Thoracic aorta (tissue), 2 donors: ENCODE measurements at places on chromosomes 2 and 18. TPM values are rescaled to one million over a fixed set of nuclear protein-coding genes. Genes with fewer than 3 reads are reported as not detected.

DNA sequence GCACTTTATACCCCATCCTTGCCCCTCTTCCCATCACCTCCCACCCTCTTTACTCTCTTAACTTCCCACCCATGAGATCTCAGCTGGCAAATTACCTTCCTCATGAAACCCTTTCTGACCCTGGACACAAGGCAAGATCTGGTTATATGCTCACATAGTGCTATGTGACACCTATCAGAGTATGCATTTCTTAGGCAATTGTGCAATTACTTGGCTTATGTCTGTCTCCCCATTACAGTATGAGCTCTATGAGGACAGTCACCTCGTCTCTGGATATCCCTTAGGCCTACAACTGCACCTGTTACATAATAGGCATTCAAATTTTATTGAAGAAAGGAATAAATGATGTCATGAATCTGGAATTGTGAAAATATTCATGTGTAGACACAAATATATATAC, 91.4 kb downstream of the ZNF385B start:
- DNase-seq: no peak
- no peaks in the 10 kb centered on the region for H3K27me3 ChIP-seq
- no peaks in the 10 kb centered on the region for H3K36me3 ChIP-seq
- H3K27ac ChIP-seq: no peak overlapping the region

DNA sequence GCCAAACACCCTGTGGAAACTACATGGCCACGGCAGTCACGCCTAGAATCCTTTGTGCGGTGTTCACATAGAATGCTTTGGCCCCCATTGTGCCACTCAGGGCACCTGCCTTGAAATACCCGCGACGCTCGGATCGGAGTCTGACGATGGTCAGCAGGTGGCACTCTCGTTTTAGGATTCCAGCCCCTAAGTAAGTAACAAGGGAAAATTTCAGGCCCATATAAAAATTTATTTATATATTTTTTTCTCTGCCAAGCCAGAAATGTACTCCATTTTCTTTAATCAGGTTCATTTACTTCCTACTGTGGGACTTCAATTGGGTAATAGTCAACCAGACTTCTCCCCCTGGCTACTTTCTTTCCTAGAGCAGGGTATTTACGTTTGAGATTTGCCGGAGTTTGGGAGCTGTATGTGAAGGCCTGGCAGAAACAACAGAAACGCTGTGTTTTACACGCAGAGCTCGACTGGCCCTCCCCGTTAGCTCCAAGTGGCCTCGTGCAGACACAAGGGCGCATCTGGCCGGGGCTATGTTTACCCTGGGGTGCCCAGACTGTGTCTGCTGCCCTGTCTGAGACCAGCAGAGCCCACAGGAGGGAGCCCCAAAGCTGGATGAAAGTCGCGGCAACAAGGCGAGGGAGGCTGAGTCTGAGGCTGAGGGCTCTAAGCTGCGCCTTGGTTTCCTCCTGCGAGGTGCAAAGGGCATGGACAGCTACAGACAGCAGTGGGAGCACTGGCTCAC, 41.6 kb downstream of the LRRC30 start:
- no peaks in the 10 kb centered on the region for H3K36me3 ChIP-seq
- peaks cover 14% of the 10 kb centered on the region for H3K4me1 ChIP-seq
- H3K27me3 ChIP-seq: no peaks in the 10 kb centered on the region
- DNase-seq: no peak
- peak overlapping the region; percentile 53 for H3K4me3 ChIP-seq
- H3K27ac ChIP-seq: no peak overlapping the region

GRCh38 chr18:26863122-26863879, 2.2 kb downstream of the AQP4 start:
- no peaks in the 10 kb centered on the region for H3K36me3 ChIP-seq
- H3K27ac ChIP-seq: no peak overlapping the region
- H3K27me3 ChIP-seq: no peaks in the 10 kb centered on the region
- H3K4me1 ChIP-seq: no peaks in the 10 kb centered on the region

- no peaks in the 10 kb centered on the region for H3K27me3 ChIP-seq
- no peak overlapping the region for H3K4me3 ChIP-seq
- no peaks in the 10 kb centered on the region for H3K36me3 ChIP-seq
- no peak for DNase-seq
- H3K27ac ChIP-seq: no peak overlapping the region
Observed at GRCh38 chr18:68498636-68499035, 216.3 kb downstream of the TMX3 start.

Gene THSD7B
- total RNA-seq: 12.7 TPM

DNA sequence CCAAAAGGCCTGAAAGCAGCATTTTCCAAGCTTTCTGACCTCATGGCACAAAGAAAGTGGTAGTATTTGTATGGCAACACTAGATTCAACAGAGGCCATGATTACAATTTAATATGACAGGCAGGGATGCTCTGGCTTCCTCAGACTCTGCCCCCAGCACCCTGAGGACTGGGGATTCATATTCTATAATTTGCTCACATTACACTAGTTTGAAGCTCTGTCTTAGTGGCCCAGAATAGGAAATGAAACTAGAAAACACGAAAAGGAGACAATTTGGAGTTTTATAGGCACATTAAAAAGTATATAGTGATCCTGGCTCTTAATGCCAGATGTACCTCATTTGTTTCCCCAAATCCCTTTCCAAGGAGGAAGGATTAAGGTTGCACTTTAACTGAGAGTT, 173.0 kb upstream of the STK17B start:
- no peak overlapping the region for H3K4me3 ChIP-seq
- H3K36me3 ChIP-seq: no peaks in the 10 kb centered on the region
- H3K27me3 ChIP-seq: no peaks in the 10 kb centered on the region
- no peak overlapping the region for H3K27ac ChIP-seq
- no peak for DNase-seq

DNA sequence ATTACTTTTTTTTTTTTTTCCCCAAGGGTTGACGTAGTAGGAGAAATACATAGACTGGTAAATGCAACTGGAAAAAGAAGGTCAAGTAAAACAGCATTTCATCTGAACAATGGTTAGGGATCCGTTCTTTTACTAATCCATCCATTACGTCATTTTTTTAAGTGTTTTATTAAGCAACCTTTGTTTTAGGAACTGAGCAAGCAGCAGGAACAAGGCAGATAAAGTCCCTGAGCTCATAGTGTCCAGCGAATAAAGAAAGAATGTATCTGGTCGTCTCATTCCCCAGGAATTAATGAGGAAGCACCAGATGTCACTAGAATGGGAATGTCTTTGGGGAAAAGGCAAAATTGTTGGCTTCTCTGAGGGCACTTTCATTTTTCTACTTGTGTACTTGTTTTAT, 842.4 kb downstream of the TDRD15 start:
- no peaks in the 10 kb centered on the region for H3K4me1 ChIP-seq
- DNase-seq: no peak
- H3K36me3 ChIP-seq: no peaks in the 10 kb centered on the region
- no peak overlapping the region for H3K4me3 ChIP-seq
